ENCODE measurements at places on chromosomes 3 and 15. TPM values are rescaled to one million over a fixed set of nuclear protein-coding genes. Genes with fewer than 3 reads are reported as not detected.

Gene ANKRD63
- not detected for total RNA-seq

GRCh38 chr3:115127208-115127607 is 19.9 kb downstream of the ZBTB20 start:
- DNase-seq: no peak

Gene HMG20A
- 55.6 TPM for total RNA-seq

DNA sequence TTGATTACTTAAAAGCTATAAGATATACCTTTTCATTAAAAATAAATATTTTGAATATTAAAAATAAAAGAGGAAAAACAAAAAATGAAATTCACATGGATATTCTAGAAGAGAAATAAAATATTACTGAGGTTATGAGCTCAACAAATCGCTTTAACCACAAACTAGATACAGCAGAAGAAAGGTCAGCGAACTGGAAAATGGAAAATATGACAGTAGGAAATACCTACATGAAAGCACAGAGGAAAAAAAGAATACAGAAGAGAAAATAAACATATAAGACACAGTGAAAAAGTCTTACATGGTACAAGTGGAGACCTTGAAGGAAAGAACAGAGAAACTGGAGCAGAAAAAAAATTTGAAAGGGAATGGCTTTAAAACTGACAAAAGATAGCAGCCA is 33.2 kb downstream of the SCAPER start:
- no peak for DNase-seq

Gene RTP4
- total RNA-seq: not detected

GRCh38 chr3:9915254-9916141 is 1.4 kb upstream of the IL17RC start:
- DNase-seq: no peak

- no peak for DNase-seq
Measured at GRCh38 chr3:58035524-58036255, 27.5 kb downstream of the FLNB start.

DNA sequence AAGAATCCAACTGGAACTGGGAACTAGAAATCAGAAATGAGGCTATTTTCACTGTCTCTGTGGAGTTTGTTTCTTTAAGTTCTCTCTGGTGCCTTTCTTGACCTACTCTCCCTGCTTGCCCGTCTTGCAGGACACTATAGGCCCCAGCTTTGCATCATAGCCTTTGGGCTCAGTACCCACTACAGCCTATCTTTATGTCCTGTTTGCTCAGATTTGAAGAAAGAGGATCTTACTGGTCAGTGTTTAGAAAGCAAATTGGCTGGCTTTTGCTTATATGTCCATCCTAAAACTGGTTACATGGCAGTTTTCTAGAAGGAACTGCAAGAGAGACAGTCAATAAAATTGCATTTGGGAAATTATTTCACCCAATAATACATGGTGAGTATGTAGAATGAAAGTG is 231.8 kb upstream of the TBL1XR1 start:
- DNase-seq: no peak

DNA sequence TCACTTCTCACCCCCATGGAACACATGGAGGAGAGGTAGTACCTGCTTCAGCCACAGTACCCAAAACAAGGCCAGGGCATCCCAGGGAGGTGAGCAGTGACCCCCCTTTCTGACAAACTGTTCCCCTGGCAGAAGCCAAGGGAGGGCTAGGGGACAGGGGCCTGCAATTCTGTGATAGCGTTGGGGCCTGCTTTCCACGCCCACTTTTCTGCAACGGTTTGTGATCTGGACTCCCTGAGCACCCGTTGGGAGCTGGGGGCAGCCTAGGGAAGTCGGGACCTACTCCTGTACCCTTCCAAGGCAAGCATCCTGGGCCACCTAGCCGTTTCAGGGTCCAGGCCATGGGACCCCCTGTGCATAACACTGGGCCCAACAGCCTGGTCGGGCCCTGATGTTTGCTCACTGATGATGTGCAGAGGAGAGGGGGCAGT is 996 bp upstream of the DNAJA4 start:
- DNase-seq: no peak

GRCh38 chr3:109018828-109019227 is 65.1 kb upstream of the GUCA1C start:
- DNase-seq: peak; percentile 0

- DNase-seq: no peak
Measured at GRCh38 chr3:45106874-45107273, 39.3 kb downstream of the CDCP1 start.

Gene MEX3B
- 5.8 TPM for total RNA-seq

Gene PSMA4
- total RNA-seq: 249 TPM

DNA sequence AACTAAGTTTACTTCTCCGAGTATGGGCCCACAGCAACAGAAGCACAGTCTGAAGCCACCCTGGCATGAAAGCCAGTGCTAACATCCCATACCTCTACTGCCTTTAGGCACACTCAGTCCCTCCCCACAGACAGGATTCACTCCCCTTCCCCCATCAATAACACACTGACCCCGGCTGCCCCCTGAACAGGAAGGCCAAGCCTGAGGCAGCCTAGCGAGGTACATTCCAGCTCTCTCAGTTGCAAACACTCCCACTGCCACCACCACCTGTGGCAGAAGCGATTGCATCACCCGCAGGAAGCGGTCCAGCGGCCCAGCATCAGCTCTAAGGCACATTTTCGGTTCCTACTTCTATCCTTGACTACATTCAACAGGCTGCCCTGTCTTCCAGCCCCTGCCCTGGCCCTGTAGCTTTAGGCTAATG is 7.0 kb upstream of the BMF start:
- peak; percentile 97 for DNase-seq

GRCh38 chr15:69421498-69421897 is 7.3 kb downstream of the KIF23 start:
- DNase-seq: no peak

Gene TERC
- 15.9 TPM for total RNA-seq

GRCh38 chr3:27326202-27326601 is 43.0 kb downstream of the NEK10 start:
- no peak for DNase-seq

DNA sequence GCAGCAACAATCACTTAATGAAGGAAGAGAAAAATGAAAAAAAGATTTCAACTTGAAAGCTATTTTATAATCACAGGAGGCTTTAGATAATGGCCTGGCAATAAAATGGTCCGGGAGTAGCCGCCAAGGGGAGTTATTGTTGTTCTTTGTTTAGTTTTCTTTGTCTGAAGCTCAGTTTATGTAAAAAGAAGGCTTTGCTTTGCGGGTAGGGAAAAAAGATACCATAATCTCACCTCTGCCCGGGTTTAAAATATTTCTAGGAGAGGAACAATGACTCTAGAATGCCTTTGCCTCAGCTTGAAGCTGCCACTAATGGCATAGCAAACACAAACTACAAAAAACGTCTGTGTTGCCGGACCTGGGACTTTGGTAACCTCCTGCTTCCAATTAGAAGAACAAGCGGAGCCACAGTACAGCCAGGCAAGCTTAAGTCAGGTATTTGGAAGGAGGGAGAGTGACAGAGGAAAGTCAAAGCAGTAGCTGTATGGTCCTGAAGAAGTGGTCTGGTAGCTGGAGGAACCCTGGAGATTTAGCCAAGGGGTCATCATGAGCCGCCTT is 764.5 kb downstream of the TUSC7 start:
- no peak for DNase-seq

Gene ACTRT3
- total RNA-seq: 1.2 TPM

DNA sequence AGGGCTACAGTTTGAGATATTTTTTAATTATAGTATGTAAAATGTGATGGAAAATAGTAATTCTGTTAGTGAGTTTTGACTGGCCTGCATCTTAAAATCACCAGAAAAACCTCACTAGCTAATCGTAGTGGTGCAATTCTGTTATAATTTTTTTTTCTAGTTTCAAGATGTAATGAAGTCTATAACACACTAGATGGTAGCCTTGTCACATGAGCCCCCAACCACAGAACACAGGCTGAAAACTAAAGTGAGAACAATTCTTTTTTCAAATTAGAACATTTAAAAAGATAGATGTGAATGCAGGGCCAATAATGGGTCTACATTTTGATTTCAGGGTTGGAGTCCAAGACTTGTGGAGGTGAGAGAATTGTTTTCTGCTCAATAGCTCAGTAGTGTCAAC is 83.3 kb upstream of the KCNH8 start:
- peak; percentile 36 for DNase-seq

- no peak for DNase-seq
Measured at GRCh38 chr3:178419071-178419470, 117.2 kb upstream of the KCNMB2 start.

Gene ST3GAL6
- 0.25 TPM for total RNA-seq

Gene LSAMP
- total RNA-seq: 0.76 TPM

Gene PRR20G
- not detected for total RNA-seq

DNA sequence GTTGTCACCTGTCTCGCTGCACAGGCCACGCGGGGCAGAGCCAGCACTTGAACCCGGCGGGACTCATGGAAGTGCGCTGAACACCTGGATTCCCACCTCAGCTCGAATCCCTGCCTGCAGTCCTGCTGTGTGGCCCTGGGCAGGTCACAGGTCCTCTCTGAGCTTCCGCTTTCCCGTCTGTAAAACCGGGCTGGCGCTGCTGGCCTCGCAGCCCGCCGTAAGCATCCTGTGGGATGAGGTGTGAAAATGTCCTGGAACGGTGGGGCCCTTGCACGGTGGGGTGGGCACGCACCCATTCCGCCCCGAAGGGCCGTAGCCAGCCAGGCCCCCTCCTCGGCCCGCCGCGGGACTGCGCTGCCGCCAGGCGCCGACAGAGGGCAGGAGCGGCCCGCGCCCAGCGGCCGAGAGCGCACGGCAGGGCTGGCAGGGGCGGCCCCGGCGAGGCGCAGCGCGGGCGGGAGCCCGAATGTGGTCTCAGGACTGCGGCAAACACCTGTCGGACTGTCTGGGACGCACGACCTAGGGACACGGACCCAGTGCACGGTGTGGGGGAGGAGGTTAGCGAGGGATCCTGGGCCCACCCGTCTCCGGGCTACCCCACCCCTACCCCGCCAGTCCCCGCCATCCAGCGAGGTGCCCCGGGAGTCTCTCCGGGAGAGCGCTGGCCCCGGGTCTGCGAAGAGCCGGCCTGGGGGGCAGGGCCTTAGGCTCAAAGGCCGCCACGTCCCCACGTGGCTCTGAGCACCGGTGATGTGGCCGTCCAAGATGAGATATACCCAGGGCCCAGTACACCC is 40.4 kb downstream of the DNAJB8 start:
- peak; percentile 40 for DNase-seq

GRCh38 chr3:81237181-81237580 is 524.3 kb downstream of the GBE1 start:
- no peak for DNase-seq

- DNase-seq: no peak
Measured at GRCh38 chr3:54427501-54427900, 305.1 kb downstream of the CACNA2D3 start.

DNA sequence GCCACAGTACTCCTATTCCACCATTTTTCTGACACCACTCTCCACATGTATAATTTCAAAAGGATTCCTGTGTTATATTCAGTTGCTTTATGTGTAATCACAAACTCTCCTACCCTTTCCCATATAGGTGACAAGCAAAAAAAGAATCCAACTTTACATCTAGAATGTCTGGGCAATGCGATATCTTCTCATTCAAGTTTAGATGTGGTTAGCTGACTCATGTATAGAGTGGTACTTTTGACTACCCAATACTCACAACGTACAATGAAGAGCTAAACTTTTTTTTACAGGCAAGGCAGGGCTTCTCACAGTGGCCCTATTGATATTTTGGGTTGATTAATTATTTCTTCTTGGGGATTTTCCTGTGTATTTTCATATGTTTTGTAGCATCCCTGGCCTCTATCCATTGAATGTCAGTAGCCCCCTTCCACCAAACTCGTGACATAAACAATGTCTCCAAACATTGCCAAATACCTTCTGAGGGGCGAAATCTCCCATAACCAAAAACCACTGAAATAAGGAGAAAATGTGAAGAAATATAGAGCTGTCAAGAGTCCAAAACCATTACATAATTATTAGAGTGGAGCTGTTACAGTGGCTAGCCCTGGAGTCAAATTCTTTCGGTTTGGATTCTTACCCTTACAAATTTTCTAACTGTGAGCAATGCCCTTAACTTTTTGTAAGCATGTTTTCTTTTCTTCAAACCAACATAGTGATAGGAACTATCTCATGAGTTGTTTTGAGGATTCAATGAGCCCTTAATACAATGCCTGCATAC is 342.6 kb downstream of the NSUN3 start:
- DNase-seq: no peak

Gene AGBL1
- total RNA-seq: not detected

Gene PLA1A
- not detected for total RNA-seq

GRCh38 chr3:160200353-160200752 is 24.9 kb upstream of the C3orf80 start:
- no peak for DNase-seq

Gene XYLB
- 5.3 TPM for total RNA-seq

DNA sequence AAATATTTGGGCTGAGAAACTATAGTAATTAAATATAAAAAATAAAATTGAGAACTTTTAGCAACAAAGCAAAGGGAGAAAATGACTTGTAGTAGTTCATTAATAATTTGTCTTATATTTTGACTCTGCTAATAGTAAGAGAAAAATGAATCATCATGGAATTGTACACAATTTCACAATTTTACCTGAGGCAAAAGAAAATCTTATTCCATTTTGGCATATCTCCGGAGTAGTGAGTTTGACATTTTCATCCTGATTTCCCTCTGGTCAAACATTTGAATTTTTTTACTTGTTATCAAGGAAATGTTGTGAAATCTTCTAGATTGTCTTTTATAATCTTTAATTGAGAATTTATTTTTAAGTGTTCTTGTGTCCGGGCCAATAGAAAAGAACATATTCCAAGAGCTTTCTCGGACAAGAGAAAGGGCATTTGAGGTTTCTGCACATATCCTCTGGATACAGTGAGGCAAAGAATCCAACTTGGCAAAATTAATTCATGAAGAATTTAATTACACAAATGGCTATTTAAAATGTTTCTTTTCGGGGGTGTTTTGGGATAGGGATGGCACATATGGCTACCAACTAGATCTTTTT is 89.3 kb upstream of the IGSF10 start:
- no peak for DNase-seq

DNA sequence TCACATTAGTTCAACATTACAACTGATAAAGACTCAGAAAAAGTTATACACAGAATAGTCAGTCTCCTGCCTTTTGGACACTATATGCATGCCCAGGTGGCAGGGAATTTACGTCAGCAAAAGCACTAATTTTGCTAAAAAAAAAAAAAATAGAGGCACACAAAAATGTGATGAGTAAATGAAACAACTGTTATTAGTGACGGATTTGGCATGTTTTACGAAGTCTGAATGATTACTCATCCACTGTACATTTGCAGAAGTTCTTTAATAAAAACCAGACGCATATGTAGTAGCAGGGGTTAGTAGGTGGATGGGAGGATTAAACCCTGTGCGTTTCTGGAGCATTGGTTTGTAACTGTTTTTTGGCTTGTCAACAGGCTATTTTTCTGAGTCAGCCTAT is 99.0 kb downstream of the MITF start:
- no peak for DNase-seq

GRCh38 chr3:116191409-116191808 is 253.9 kb downstream of the LSAMP start:
- DNase-seq: no peak
